ENCODE measurements at places on chromosomes 7 and 10.

DNA sequence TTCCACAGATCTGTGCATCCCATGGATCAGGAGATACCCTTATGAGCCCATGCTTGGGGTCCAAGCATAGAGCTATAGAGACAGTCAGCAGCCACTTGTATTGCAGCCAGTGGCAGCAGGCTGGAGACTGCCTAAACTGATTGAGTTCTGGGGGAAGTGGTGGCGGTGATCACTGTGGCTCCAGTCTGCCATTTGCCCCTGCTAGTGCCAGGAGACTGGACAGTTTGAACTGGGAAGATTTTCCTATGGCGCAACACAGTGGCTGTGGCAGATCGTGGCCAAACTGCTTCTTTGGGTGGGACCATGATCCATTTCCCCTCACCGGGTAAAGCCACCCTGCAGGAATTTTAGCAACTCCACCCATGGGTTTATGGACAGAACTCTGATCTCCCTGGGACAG is 679.7 kb upstream of the SEMA3D start:
- no peak for DNase-seq

GRCh38 chr7:100896732-100897608 is 1.3 kb upstream of the ACHE start:
- DNase-seq = peak; percentile 24

GRCh38 chr7:93949423-93949822 is 27.9 kb downstream of the GNG11 start:
- no peak for DNase-seq

DNA sequence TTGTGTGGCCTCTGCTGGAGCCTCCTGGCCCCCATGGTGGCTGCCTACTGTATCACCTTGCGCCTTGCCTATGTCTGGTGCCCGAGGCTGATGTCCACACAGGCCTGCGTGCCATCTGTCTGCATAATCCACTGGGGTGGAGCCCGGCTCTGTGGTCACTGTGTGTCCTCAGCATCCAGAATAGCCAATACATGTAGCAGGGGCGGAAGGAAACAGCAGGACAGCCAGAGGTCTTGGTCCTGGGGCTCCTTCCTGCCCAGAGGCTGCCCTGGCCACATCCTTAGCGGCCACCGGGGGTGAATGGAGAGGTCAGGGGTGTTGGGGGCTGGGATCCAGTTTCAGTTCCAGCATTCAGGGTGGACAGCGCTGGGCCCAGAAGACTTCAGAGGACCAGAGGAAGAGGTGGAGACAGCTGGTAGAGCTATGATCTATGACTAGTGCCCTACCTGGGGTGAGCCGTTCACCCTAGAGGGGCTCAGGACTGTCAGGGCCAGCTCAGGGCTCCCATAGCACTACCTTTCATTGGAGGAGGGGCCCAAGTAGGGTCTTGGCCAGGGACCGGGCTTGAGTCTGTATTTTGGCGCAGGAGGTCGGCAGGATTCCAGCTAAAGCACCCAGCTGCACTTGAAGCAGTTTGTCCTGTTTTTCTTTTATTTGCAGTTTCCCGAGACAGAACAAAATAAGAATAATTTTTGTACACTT is 15.9 kb downstream of the YKT6 start:
- no peak for DNase-seq

DNA sequence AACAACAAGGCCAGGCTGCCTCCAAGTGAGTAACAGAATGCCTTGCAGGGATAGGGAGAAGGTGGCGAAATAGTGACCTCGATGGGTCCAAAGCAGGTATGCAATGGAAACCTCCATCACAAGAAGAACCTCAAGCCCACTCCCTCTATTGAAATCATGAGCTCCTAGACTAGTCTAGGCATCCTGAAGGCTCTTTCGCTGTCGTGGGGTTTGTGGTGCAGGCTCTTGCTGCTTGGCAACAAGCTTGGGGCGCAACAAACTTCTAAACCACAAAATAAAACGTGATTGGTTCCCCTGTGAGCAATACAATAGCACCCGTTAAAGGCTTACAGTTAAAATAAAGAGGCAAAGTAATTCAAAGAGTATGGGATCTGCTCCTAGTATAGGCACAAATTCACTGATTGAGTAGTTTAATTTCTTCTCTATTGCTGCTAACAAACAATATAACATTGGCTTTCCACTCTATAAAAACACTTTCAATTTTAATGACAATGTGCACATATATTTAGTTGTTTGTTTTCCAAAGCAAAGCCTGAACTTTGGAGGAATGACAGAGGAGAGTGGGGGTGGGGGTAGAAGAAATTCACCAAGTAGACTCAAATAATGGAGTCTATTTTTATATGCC is 64.1 kb downstream of the C10orf67 start:
- no peak for DNase-seq

GRCh38 chr10:98899018-98899417 is 336.6 kb downstream of the HPSE2 start:
- no peak for DNase-seq

DNA sequence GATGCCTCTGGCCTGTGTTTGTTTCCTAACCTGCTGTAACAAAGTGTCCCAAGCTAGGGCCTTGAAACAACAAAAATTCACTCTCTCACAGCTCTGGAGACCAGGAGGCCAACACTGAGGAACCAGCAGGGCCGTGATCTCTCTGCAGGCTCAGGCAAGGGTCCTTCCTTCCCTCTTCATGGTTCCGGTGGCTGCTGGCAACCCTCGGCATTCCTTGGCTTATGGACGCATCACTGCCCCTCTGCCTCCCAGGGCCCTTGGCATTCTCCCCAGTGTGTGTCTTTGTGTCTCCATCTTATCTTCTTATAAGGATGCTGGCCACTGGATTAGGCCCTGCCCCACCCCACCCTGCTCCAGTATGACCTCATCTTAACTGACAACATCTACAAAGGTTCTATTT is 17.0 kb downstream of the CNPY1 start:
- no peak for DNase-seq

DNA sequence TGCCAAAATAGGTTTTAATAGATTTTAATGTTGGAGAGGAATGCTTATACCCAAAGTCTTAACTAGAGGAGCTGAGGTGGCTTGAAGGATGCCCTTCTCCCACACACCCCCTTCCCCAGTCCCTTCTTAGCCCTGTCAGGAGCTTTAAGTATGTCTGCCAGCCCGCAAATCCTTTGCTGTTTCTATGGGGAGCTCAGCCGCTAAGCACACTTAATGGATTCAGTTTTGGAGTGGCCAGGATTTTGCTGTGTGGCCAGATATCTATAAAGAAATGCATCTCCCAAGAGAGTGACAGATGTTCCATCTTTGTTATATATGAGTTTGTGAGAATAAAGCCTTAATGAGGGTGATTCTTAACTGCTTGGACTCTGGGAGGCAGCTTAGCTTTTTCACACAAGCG is 152.9 kb upstream of the ZNF32 start:
- DNase-seq = no peak

DNA sequence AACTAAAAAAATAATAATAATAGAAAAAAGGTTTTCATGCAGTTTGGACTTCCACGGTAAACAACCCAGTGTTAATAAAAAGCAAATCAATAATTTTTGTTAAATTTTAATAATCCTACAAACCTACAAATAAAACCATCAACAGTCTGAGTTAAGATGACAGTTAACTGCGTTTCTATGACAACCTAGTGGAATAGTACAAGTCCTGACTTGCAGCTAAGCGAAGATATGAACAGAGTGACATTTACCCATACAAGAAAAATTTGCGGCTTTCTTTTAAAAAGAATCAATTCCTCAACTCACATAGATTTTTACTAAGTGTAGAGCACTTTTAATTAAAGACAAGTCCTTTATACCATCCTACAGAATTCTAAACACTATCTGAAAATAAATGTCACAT is 35.6 kb downstream of the VPS41 start:
- no peak for DNase-seq

- DNase-seq = no peak
These were observed 1.9 kb downstream of the VWC2 start for GRCh38 chr7:49775065-49775948.

- no peak for DNase-seq
These were observed 39.3 kb downstream of the CALML3 start for GRCh38 chr10:5563991-5564536.

DNA sequence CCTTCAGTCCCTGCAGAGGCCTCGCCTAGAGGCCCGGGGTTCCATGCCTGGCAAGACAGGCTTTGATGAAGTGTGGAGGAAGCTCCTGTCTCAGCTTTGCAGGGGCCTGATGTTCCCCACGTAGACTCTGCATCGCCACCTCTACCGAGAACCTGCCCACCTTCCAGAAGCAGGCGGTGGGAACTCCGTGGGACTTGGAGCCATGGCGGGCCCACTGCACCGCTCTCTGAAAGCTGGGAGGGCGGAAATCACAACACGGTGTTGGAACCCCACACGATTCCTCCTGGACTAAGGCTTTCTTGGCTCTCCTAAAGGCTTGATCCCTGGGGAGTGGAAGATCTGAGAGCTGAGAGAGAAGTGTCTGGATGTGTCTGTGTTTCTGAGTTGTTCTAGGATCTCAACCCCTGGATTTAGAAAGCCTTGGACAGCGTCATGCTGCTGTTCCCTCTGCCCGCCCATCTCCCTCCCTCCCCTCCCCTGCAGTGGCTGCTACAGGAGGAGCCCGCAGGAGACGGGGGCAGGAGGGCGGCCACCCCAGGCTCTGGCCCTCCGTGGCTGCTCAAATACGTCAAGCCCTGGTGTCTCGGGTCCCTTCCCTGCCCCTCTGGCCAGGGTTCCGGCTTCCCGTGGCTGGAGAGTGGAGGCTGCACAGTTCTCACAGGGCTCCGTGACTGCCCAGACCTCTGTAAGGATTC is 79.7 kb downstream of the VIPR2 start:
- no peak for DNase-seq

DNA sequence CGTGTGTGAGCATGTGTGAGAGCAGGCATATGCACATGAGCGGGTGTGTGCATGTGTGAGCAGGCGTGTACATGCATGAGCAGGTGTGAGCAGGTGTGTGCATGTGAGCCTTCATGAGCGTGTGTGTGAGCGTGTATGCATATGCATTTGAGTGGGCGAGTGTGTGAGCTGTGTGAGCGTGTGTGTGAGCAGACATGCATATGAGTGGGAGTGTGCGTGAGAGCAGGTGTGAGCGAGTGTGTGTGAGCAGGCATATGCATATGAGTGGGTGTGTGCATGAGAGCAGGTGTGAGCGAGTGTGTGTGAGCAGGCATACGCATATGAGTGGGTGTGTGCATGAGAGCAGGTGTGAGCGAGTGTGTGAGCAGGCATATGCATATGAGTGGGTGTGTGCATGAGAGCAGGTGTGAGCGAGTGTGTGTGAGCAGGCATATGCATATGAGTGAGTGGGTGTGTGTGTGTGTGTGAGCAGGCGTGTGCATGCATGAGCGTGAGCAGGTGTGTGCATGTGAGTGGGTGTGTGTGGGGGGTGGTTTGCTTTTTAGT is 30.7 kb downstream of the NKX6-2 start:
- no peak for DNase-seq

- no peak for DNase-seq
These were observed 302.2 kb upstream of the ZMIZ1 start for GRCh38 chr10:78766603-78767002.

DNA sequence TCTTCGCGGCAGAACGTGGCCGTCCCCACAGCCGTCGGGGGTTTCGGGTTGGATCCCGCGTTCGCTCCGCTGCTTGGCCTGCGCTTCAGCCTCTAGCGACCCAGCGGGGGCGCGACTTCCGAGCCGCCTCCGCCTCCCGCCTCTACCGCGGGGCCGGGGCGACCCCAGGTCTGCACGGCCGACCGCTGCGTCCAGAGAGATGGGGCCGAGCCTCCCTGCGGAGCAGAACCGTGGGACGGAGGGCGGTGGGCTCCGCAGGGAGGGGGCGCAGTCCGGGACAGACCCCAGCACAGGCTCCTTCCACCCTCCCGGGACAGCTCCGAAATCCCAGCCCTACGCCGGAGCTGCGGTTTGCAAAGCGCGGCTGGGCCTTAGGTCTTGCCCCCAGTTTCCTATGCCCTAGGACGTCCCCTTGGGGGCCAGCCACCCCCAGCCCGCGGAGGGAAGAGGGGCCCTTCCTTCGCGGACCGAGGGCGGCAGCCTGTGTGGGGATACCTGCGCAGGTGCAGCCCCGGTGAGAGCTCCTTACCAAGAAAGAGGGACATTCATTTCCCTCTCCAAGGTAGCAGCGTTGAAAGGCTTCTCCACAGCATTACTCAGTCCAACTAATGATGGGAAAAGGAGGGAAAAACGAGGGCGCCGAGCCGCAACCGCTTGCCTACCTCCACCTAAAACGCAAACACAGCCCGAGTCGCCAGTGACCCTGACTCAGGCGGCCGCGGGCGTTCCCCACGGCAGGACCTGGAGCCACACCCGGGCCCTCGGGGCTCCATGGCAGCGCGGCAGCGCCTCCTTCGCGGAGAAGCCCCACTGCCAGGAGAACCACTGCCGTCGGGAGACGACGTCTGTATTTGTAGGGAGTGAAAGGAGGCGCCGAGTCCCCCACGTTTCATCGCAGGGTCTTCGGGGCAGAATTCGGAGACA is 115.7 kb downstream of the BMS1 start:
- no peak for DNase-seq

DNA sequence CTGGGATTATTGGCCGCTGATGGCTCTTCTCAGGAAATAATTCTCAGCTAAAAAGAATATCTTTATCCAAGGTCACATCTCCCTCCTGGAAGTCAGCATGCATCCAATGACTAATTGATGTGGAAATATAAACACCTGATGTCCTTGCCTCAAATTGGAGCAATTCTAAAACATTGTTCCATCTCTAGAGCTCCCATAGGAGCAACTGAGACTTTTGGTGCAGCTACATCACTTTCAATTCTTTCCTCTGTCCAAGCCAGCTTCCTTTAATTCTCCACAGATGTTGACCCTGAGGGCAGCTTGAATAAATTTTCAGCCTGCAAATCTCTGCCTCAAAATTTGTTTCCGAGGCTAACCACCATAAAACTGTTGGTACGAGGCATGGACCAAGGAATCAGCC is 43.9 kb upstream of the KCND2 start:
- no peak for DNase-seq

DNA sequence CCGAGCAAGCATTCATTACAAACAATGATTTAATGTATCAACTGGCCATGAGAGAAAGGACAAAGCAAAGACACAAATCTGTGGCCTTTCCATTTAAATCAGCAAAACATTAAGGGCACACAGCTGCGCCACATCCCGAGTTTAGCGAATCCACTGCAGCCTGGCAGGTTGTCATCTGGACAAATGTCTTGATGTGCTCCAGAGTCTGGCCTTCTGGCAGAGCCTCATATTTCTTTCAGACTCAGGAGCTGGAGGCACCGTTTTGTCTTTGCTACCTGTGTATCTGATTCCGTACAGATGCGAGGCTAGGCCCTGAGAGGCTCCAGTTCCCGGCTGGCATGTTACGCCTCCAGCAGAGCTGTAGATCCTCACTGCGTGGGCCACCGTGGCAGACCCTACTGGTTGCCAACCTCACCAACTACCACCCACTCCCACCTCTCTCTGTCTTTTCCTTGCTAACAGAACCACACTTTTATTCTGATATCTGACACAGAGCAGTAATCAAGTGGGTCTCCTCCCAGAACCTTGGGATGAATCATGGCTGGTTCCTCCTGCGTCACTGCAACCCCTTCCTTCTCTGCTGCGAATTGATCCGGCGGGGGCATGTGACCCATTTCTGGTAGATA is 40.9 kb upstream of the EFCAB10 start:
- no peak for DNase-seq

GRCh38 chr7:158802535-158803366 is 26.6 kb downstream of the ESYT2 start:
- no peak for DNase-seq

- DNase-seq = no peak
These were observed 201.7 kb downstream of the BUB3 start for GRCh38 chr10:123355748-123356481.

- no peak for DNase-seq
These were observed 34.5 kb upstream of the GATAD1 start for GRCh38 chr7:92412745-92413144.

Measured in NCI-H2081 (cell line).